Hematopoietic multipotent progenitor cell treated with erythropoietin and hydrocortisone succinate and interleukin-3 and kit ligand, for 6 days (in vitro differentiated cells): ENCODE measurements at places on chromosomes 16 and 17.

GRCh38 chr17:66829386-66829864 lies 5.5 kb upstream of the CACNG5 start:
- peak; percentile 69 for DNase-seq

DNA sequence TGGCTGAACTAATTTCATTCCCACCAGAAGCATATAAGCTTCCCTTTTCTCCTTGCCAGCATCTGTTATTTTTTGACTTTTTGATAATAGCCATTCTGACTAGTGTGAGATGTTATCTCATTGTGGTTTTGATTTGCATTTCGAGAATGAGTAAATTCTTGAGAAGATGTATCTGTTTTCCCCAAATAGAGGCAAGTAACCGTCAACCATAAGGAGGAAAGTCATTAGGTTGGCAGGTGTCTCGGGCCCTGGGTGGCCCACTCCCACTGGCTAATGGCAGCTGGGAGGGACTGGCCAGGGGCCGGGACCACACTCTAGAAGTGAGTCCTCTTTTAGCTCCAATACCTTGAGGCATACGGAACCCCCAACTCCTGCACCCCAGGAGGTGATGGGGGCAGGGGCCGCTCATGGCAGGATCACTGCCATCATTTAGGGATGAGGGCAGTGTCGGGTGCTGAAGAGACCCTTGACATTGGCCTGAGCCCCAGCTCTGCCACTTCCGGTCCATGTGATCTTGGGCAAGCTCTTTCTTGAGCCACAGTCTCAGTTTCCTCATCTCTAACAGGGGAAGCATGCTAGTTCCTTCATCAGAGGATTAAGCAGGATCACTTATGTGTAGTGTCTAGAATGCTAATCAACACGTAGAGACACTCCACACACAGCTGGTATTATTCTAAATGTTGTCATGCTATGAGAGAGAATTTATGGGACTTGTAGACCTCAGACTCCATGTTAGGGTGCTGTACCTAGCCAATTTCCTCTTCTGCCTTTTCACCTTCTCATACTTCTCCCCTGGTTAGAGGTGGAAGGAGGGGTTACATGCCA lies 44.3 kb downstream of the RGS9 start:
- DNase-seq: peak; percentile 31

GRCh38 chr17:7711051-7711755 lies 6.2 kb downstream of the EFNB3 start:
- peak; percentile 50 for DNase-seq

GRCh38 chr16:53220585-53220984 lies 165.8 kb downstream of the CHD9 start:
- DNase-seq: peak; percentile 63

- DNase-seq: peak; percentile 15
Observed at GRCh38 chr17:37475731-37476420, 13.8 kb upstream of the DUSP14 start.

DNA sequence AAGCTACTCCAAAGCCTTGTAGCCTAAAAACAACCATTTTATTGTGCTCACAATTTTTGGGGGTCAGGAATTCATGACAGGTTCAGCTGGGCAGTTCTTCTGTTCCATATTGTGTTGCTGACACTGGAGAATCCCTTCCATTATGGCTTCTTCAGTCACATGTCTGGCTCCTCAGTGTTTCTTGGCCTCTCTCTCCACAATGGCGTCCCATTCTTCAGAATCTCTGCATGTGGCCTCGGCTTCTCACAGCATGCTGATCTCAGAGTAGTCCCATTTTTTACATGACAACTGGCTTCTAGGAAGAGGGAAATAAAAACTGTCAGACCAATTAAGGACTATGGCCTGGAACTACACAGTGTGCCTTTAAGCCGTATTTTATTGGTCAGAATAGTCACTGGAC lies 49.7 kb downstream of the NF1 start:
- DNase-seq: no peak

- peak; percentile 25 for DNase-seq
Observed at GRCh38 chr17:29789196-29790170, 140.5 kb downstream of the SSH2 start.

GRCh38 chr17:20203761-20204263 lies 194.7 kb downstream of the SPECC1 start:
- DNase-seq: no peak

- DNase-seq: peak; percentile 46
Observed at GRCh38 chr16:81035975-81036750, 521 bp downstream of the ATMIN start.

GRCh38 chr17:49502254-49502653 lies 7.2 kb downstream of the NGFR start:
- DNase-seq: no peak

DNA sequence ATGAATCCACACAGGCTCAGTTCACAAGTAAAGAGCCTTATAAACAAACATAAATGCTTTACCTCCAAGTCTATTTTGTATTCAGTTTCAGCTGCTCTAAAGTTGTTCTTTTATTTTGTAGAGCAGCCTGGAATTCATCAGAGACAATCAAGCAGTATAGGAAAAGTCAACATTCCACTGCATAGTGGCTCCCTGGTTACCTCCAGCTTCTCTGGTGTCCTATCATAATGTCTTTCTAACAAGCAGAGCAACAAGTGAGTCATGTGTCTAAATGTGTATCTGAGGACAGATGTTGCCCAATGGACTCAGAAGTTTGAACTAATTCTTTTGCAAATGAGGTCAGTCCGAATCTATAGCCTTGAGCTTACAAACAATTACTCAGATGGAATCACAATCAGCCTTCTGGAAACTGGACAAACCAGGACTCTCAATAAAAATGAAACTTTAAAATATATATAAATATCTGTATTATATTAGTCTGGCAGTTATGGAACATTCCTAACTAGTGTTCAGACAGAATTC lies 292.0 kb upstream of the TOM1L1 start:
- DNase-seq: no peak

DNA sequence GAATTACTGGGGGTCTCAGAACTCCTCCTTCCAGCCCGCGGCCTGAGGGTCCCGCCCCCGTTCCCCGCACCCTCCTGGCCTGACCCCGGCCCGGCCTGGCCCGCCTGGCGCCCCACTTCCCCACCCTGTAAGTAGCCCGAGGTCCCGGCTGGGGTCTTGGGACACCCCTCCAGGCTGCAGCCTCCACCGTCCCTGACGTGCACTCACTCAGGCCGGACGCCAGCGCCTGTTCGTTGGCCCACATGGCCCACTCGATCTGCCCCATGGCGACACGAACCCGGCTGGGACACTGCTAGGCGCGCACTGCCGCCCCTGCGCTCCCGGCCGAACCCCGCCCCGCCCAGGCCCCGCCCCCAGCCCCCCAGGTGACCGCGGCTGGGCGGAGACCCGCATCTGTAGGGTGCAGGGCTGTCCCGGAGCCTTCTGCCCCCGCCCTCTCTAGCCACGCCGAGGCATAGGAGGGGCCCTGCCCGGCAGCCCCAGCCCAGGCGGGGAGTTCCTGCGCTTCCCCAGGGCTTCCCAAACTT lies at the start of gene CYBA:
Gene CYBA, minus strand, starts transcription at position 305 of the 527 bp plus-strand sequence. Its CDS starts 40 bp downstream, at position 265.
- DNase-seq: peak; percentile 85

DNA sequence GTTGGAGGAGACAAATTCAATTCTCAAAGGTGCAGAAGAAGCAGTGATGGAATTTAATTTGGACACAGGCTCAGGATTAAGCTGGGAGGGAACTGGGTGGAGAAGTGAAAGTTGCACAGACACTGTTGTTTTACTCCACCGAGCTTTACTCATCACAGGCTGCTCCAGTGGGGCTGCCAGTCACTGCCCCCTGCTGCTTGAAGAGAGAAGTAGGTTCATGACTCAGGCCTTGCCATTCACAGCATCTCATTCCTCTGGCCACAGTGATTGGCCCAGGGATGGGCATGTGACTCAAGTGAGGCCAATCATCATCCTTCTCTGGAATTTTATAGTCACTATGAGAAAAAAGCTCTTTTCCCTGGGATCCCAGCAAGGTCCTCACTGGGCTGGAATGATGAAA lies 11.8 kb downstream of the GNAO1 start:
- DNase-seq: peak; percentile 43
